Stimulated activated CD4-positive, alpha-beta T cell treated with anti-CD3 and anti-CD28 coated beads, Interleukin-1b, Interleukin-23, amount 100 ng/mL, for 1 hour (primary cell): ENCODE measurements at places on chromosomes 2 and 18.

GRCh38 chr2:71813807-71814470 lies 333.7 kb downstream of the CYP26B1 start:
- DNase-seq = no peak

- no peak for DNase-seq
Measured at GRCh38 chr2:233108611-233109490, 48.7 kb downstream of the INPP5D start.

GRCh38 chr18:78607784-78608183 lies 371.8 kb upstream of the SALL3 start:
- DNase-seq = no peak

DNA sequence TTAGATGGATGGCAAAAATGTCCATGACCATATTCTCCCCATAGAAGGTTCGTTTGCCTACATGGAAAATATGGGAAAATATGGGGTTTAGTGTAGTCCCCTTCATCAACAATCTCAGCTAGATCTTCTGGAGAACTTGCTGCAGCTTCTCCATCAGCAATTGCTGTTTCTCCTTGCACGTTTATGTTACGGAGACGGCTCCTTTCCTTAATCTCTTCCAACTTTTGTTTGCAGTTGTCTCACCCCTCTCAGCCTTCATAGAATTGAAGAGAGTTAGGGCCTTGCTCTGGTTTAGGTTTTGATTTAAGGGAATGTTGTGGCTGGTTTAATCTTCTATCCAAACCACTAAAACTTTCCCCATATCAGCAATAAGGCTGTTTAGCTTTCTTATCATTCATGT lies 28.9 kb downstream of the MYCN start:
- no peak for DNase-seq

- no peak for DNase-seq
Measured at GRCh38 chr2:211737282-211737681, 801.3 kb downstream of the ERBB4 start.

DNA sequence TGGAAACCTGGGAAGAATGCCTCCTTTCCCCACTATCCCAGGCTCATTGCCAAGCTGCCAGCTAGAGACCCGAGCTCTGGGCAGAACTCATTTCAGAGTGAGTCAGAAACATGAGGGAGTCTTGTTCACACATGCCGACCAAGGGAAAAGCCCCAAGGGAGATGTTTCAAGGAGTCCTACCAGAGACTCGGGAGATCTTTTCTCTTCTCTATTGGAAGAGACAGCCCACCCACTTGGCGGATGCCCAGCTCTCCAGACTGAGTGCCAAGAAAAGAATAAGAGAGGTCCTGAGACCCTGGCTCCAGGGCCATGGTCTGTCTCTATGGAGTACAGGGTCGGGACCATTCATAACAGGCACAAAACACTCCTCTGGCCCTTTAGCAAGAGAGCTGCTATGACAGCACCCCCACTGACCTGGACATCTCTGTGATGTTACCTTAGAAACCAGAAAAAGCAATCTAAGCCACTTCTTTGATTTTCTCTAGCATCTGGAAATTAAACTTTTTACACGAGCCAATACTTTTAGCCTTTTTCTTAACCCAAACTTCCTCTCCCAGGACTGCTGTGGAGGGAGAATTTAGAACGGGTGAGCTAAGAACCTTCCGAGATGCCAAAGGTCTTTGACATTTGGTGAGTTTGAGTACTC lies 18.5 kb upstream of the IGFBP5 start:
- DNase-seq = no peak

DNA sequence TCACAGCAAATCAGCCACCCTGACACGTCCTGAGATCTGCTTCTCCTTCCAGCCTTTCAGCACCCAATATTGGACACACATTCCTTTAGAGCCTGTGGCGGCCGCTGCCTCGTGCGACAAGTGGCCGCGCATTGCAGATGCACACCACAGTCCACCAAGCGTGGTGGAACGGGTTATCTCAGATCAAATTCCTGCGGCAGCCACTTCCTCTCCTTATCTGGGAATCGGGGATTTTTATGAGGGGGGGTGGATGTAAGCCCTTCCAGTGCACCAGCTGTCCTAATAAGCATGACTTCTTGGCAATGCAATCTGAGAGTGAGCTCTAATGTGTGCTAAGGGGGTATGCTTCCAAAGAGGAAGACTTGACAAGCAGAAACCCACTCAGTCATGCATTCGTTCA lies 18.3 kb upstream of the BMP10 start:
- no peak for DNase-seq

DNA sequence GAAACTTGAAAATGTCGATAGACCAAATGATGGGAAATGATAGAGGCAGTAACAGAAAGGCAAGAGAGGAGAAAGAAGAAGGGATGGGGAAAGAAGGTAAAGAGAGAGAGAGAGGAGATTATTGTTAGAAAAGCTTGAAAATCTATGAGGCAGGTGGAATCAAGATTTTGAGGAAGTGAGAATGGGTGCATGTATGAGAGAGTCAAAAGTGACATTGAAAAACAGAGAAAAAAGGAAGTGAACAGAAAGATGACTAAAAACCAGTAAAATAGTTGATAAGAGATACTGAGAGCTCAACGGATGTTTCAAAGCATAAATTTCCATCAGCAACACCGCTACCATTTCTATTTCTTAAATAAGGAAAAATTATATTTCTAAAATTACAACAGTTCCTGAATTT lies 327.4 kb upstream of the CWC22 start:
- DNase-seq = no peak

DNA sequence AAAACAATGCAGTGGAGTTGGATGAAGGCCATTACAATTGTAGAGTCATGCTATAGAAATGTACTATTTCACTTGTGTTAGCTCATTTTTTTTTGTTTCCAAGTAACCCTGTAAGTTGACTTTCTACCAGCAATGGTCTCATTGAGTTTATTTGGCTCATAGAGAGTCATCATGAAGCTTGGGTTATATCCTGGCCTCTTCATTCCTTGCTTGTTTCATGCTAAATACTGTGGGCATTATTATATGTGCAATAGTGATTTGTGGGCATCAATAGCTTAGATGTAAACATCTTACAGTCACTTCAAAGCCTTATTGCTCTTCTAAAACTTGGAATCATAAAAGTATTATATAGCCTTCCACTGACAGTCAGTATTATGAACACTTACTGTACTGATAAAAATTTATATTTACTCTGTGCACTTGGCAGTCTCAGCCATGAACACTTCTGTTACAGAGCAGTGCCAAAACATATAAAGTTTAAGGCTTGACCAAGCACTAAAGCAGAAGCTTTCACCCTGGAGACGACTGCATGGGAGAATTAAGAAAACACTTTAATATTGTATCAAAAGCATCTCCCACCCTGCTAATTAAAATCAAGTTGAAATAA lies 751.2 kb downstream of the SATB2 start:
- DNase-seq = no peak
